NCI-H1436 treated with DMSO at 0.1 percent for 48 hours (cell line): ENCODE measurements at places on chromosomes 1 and 21.

GRCh38 chr21:41763398-41763931, 3.4 kb downstream of the RIPK4 start:
- DNase-seq, result no peak

DNA sequence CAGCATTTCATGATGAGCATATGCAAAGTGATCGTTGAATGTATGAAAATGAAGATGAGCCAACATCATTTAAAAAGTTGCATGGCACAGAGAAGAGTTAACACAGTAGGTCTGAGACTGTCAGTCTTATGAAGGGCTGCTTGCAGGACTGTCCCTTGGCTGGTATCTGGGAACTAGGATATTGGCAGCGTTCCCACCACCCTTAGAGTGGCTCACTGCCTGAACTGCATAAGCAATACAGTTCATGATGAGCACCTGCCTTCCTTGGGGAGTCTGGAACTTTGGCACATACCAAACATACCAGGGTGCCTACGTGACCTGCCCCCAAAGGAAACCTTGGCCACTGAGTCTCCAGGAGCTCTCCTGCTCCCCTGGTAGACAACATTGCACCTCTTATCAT, 161.8 kb downstream of the DSCAM start:
- DNase-seq, result no peak

DNA sequence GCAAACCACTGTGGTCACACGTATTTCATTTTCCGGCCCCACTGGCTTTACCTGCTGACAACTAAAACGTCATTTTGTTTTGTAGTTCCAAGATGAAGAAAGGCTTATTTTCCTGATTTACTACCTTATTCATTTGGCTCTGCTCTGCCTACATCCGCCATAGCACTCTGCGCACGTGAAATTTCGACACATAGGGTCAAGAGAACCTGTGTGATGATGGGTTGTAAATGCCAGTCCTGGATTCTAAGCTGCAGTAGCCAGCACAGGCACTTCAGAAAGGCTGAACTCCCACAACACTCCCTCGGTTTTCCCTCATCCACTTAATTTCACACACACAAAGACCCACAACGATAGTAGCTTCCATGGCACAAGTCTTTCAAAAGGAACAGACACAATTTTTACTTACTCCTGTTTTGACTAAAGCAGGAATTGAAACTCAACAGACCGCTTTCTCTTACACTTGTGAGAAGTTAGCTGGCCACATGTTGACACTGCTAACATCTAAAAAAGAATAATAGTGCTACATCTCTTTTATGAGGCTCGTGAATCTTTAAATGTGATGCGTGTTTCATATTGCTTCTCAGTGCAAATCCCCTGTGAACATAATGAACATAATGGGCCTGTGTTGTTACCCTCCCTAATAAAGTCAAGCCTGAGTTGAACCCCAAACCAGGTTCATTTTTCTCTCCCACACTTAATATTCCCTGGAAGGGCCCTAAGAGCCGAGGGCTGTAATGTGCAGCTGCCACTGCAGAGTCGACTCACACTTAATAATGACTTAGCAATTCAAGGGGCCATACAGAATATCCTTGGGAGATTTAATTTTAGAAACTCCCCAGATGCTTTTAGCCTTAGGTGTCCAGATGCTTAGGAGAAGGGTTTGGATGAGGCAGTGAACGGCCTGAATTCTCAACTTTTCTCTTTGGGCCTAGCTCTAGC, 1.5 kb upstream of the RUNX1 start:
- DNase-seq, result no peak

GRCh38 chr1:32972814-32973428, 8.3 kb upstream of the RNF19B start:
- DNase-seq, result no peak

- DNase-seq, result no peak
These were observed 38.5 kb downstream of the EDEM3 start for GRCh38 chr1:184716158-184716557.

- DNase-seq, result no peak
These were observed 25.8 kb upstream of the LSS start for GRCh38 chr21:46254208-46254975.

DNA sequence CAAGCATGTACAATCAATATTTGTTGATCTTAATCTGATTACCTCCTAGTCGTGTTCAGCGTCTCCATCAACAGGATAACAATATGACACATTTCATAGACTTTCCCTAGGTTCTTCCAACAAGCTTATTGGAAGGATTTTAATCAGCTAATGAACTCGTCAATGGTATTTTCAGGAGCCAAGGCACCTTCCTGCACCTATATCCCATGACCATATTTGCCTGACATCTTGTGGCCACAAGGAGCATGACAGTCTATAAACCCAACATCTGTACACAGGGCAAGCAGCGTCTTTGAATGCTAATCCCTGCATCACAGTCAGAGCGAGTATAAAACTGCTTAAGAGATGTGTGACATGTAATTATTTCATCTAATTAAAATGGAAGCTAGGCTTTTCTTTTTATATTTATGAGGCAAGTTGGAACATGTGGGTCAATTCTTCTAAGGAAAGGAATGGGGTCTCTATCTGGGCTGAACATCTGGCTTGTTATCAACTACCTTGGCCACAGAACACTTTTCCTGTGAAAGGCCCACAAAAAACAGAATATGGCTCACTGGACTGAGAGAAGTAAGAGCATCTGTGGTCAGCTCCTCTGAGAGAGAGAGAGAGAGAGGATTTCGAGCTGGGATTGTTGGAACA, 388.8 kb downstream of the NTNG1 start:
- no peak for DNase-seq

GRCh38 chr1:226627050-226627755, 78.6 kb downstream of the STUM start:
- DNase-seq, result no peak

DNA sequence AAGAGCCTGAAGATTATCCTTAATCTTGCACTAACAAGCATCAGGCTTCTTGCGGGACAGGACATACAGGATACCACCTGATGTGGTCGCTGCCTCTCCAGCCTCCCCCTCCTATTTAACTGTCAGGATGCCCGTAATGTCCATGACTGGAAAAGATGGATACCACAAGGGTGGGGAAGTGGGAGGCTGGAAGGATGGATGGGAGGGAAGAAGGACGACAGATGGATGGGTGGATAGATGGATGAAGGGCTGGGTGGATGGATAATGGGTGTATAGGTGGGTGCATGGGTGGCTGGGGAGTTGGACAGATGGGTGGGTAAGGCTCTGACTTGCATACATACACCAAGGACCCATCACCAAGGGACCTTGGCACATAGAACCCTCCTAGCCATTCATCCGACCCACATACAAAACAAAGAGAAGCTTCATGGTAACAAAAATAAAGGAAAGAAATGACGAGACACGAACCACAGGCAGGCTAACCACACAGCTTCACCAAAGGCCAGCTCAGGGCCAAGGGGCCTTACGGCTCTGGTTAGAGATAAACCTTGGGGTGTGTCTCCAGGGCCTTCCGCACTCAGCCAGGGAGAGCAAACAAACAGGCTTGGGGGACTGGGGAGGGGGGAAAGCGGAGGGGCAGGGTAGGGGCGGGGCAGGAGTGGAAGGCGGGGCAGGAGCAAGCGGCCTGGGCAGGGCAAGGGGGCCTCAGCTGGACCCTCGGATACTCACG, 50.5 kb downstream of the HSPG2 start:
- no peak for DNase-seq

- DNase-seq, result no peak
These were observed 16.2 kb downstream of the SDCCAG8 start for GRCh38 chr1:243271996-243272395.

DNA sequence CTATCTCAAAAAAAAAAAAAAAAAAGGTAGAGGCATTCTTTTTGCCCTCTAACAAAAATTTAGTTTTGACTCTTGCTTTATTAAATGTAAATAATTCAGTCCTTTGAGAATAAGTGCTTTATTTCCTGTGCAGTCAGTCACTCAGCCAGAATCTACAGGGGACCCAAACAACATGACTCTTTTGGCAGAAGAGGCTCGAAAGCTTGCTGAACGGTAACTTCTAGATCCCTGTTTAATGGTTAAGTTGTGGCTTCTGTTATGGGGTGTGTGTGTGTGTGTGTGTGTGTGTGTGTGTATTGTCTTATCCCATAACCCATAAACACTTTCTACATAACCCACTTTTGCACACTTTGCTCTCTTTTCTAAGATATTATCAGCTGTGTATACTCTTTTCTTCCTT, 54.9 kb upstream of the LAMC2 start:
- no peak for DNase-seq

GRCh38 chr1:230273141-230273710, 152.9 kb downstream of the PGBD5 start:
- no peak for DNase-seq

DNA sequence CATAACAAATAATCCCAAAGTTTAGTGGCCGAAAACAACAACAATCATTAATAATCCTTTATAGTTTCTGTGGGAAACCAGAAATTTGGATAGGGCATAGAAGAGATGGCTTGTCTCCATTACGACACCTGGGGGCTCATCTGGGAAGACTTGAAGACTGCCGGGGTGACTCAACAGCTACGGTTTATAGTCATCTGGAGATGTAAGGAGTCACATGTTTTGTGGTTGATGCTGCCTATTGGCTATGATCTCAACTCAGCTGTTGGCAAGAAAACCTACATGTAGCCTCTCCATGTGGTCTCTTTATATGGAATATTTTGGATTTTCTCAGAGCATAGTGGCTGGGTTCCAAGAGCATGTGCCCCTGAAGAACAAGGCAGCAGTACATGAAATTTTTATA, 29.3 kb upstream of the TSPAN2 start:
- no peak for DNase-seq

GRCh38 chr1:6603915-6604558, 1.4 kb upstream of the KLHL21 start:
- DNase-seq, result no peak

- DNase-seq, result no peak
These were observed 150.0 kb downstream of the ADGRL2 start for GRCh38 chr1:81950591-81951244.

GRCh38 chr1:118589238-118589846, 398.8 kb downstream of the TBX15 start:
- DNase-seq, result no peak

- DNase-seq, result no peak
These were observed 17.8 kb upstream of the CNR2 start for GRCh38 chr1:23930861-23931490.

- DNase-seq, result no peak
These were observed 170.9 kb upstream of the CAMK1G start for GRCh38 chr1:209412566-209412965.

- DNase-seq, result no peak
These were observed 121.6 kb downstream of the PTBP2 start for GRCh38 chr1:96843196-96843595.

GRCh38 chr1:219143735-219144134, 29.9 kb upstream of the LYPLAL1 start:
- DNase-seq, result no peak

- no peak for DNase-seq
These were observed 23.0 kb upstream of the PIGC start for GRCh38 chr1:172466795-172467407.

GRCh38 chr1:156525071-156525501, 24.5 kb upstream of the MEF2D start:
- DNase-seq, result no peak

DNA sequence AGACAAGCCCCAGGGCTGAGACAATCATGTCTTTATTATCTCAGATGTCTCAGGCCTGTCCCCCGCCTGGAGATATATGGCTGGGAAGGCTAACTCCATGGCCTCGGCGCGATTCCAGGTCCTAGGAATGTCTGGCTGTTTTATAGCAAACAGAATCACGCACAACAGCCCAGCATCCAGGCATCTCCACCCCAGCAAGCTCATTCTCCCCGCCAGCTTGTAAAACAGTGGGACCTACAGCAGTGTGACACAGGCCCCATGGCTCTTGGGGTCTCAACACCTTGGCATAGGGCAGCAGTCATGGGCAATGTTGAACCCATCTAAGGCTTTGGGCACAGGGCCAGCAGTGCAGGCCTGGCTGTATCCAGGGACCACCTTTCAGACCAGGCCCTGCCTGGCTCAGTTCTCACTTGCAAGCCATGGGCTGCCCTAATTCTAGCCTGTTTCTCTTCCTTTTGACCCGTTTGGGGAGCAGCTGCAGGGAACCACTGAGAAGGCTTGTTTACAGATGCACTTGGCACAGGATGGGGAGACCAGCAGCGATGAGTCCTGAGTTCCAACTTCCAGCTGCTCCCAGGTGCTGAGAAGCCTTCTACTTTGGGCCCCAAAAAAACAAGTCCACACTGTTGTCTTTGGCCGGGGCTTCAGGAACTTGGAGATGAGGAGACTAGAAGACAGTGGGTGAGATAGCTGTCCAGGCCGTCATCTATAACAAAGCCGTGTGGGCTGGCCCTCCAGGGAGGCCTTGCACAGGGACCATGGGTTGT, 34.4 kb downstream of the WNT4 start:
- DNase-seq, result no peak

GRCh38 chr1:184143449-184143848, 91.9 kb downstream of the TSEN15 start:
- DNase-seq, result no peak

- DNase-seq, result no peak
These were observed 140.3 kb upstream of the CSF3R start for GRCh38 chr1:36622741-36623648.

GRCh38 chr1:202086579-202087350, 36.0 kb upstream of the GPR37L1 start:
- DNase-seq, result no peak

GRCh38 chr1:151157067-151157531, 650 bp downstream of the TNFAIP8L2 start:
- no peak for DNase-seq

GRCh38 chr1:26530895-26531598, 1.5 kb downstream of the RPS6KA1 start:
- peak; percentile 48 for DNase-seq

GRCh38 chr1:154960446-154961136, 991 bp downstream of the PYGO2 start:
- no peak for DNase-seq

GRCh38 chr1:182707122-182707521, 22.7 kb upstream of the RGS8 start:
- DNase-seq, result no peak

DNA sequence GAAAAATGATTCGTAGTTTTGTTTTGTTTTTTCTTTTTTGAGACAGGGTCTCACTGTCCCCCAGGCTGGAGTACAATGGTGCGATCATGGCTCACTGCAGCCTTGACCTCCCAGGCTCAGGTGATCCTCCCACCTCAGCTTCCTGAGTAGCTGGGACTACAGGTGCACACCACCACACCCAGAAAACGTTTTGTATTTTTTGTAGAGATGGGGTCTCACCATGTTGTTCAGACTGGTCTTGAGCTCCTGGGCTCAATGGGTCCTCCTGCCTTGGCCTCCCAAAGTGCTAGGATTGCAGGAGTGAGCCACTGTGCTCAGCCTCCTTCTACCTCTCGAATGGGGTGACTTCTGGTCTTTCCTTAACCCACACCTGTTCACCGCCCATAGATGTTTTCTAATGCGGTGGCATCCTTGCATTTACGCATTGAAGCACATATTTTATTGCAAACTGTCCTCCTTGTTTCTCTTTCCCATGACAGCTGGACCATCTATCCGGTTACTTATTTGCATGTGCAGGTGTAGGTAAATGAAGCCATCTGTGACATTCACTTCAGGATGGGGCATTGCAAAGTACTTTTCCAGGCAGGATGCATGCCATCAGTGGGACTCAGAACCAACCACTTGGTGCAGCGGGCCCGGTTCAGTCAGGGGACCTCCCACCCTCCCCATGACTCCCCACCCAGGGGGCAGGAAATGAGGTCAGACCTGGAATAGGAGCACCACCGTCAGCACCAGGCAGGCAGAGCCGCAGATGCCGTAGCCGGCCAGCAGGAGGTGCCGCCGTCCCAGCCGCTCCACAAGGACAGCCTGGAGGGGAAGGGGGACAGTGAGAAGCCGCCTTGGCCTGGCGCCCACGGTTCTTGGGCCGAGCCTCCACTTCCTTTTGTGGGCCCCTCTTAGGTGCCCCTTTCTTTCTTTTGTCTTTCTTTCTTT, 16.5 kb downstream of the SLC2A7 start:
- DNase-seq, result no peak

GRCh38 chr1:228530086-228530758, 43.0 kb downstream of the RNF187 start:
- DNase-seq, result no peak
